T1000 (cell line): ENCODE measurements at places on chromosomes 4 and X.

DNA sequence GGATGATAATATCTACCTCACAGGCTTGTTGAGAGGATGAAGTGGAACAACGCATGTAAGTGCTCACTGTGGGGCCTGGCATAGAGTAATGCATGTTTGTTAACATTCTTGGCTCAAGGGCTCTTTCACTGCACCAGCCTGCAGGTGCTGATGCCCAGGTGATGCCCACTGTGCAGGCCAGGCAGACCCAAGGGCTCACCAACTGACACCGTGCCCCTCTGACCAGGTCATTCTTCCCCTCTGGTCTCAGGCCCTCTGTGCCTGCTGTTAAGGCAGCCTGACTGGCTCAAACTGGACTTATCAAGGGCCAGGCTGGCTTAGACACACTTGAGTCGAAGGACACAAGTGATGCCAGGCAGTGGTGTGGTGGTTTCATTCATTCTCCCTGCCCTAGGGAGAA, 90.5 kb downstream of the PJA1 start:
- DNase-seq = no peak

DNA sequence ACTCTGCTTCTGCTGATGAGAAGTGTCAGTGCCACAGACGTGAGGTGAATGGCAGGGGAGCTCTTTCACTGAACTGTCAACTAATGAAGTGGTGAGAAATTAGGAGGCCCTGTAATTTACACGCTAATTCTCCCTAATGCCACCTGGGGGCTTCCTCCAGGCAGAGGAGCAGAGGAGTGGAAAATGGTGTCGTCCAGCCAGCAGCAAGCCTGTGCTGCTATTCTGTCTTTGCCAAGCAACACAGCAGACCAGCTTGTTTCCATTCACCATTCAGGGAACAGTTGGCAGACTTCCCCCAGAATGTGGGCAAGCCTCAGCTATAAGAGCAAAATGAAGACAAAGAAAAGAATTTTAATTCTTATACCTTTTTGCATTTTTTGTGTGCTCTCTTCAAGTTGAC, 245.2 kb upstream of the TET2 start:
- DNase-seq = no peak

GRCh38 chr4:128527946-128528576, 240.4 kb upstream of the PGRMC2 start:
- DNase-seq = no peak

- DNase-seq = no peak
Observed at GRCh38 chrX:16566571-16566970, 83.4 kb upstream of the S100G start.

- no peak for DNase-seq
Observed at GRCh38 chr4:155712846-155713245, 46.0 kb upstream of the GUCY1B1 start.

GRCh38 chr4:74228691-74229640, 71.0 kb downstream of the MTHFD2L start:
- peak; percentile 42 for DNase-seq
